Suprapubic skin (tissue), 4 donors: ENCODE measurements at places on chromosomes 5 and 9.

DNA sequence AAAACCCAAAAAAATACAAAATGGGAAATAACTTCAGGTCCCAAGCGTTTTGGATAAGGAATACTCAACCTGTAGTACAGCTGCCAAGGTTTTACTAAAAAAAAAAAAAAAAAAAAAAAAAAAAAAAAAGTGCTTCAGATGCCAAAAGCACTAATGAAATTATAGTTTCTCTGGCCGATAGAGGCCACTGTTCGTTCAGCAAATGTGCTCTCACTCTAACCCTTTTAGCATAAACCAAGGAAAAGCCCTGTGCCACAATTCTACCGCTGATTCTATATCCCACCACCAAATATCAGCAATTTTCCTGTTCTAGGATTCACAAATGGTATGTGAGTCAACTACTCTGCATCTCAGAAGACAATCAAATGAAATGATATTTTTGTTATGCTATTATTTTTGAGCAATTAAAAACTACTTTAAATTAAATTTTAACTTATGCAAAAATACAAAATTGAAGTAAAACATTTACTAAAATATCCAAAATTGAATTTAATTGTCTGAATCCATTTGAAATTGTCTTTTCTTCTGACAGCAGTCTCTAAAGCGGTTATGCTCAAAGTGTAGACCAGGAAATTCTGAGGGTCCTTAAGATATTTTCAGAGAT, 79.8 kb downstream of the RICTOR start:
- no peak for DNase-seq

DNA sequence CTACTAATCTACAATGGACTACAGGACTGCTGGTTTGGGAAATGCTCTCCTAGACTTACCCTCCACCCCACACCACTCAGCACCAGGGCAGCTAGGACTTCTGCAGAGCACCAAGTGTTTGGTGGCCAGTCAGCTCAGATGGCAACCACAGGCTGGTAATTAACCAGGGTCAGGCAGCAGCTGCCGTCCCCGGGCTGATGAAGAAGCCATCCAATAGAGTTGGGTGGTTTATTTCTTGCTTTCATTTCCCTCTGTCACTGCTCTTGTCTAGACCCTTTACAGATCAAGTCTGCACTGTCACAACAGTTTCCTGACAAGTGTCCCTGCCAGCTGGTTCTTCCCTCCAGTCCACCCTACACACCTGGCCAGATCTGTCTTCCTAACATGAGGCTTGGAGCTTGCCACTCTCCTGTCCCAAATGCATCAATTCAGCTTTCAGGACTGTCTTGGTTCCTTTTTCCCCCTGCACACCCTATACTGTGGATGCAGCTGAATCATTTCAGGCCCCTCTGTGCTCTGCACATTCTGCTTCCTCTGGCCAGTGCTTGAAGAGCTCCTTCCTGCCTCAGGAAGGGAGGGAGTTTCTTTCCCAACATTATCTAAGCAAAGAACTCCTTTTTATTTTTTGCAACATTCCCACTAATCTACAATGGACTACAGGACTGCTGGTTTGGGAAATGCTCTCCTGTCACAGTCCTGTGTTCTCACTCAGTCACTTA, 30.2 kb upstream of the HSPA9 start:
- peak; percentile 14 for DNase-seq

GRCh38 chr9:36284226-36284625, 26.0 kb upstream of the GNE start:
- DNase-seq, result no peak

- no peak for DNase-seq
Observed at GRCh38 chr9:21060919-21061561, 16.7 kb downstream of the IFNB1 start.

- no peak for DNase-seq
Observed at GRCh38 chr9:76143834-76144233, 250.4 kb downstream of the RFK start.

- no peak for DNase-seq
Observed at GRCh38 chr5:22643356-22643755, 209.8 kb downstream of the CDH12 start.

DNA sequence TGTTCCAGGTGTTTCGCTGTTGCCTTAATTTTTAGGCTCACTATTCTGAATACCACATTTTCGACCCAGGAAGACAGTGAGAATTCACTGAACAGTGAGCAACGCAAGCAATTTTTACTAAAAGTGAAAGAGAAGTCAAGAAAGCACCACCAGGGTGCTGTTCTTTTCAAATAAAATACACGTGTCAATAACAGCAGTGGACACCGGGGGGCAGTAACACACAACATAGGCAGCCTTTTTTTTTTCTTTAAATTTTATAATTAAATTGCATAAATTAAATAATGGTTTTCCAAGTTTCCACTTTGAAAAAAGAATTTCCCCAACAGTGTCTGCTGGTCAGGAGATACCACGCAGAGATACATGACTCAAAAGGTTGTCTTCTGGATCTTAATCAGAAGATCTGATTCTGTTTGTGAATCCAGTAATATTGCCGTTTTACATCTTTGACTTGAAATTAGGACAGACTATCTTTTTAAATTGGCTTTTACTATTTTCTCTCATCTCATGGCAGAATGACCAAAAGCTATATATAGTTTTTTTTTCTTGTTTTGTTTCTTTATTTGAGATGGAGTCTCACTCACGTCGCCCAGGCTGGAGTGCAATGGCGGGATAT, 47.1 kb upstream of the SH3GL2 start:
- DNase-seq, result no peak

DNA sequence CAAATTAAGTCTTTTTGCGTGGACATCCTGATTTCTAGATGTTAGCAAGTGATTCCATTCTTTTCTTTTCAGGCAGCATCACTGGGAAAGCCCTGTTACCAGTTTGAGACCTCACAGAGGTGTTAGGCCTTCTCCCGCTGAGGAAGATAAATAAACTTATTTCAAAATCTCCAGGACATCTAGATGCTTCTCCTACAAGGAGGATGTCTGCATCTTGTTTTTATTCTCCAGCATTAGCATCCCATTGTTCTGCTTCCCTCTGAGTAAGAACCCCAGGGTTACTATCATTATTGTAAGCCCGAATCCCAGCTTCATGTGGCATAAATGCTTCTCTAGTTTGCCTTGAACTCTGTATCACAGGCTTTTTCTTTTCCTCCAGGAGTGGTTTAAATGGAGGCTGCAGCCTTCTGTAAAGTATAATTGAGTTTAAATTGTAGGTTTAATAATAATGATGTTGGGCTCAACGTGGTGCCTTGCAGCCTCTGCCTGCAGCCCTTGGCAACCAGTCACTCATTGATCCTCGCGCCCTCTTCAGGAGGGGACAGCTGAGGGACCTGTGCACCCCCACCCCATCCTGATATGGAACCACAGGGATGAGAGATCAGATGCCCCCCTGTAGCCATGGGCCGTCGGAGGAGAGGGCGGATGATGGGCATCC, 114.9 kb downstream of the PDZD2 start:
- no peak for DNase-seq

DNA sequence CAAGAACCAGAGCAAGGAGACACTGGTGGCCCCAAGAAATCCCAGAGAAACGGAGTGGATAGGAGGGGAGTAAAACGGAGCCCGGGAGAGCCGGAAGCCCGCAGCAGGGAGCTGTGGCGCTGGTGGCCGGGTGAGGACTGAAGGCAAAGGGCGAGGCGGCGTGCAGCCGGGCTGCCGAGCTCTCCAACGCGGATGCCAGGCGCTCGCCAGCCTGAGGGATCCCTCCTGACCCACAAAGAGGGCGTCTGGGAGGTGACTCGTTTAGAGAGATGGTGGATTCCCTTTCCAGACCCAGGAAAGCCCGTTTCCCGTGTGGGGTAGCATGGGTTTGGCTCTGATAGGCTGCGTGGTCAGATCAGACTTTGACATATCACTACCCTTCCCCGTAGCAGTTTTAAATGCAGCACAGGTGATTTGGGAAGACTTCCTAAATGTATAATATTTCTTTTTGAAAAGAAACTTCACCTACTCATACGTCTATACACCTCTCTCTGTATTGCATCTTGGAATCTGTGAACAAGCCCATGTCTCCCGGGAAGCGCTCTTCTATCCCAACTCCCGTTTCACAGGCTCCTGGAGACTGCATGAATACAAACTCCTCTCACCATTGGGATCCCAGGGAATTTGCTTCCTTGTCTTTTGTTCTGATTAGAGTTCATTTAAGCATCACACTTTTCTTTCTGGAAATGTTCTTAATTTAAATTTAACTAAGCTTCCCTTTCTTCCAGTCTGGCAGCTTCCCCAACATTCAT, 158.1 kb downstream of the C9orf152 start:
- DNase-seq, result no peak

GRCh38 chr5:127839496-127840197, 136.5 kb downstream of the CCDC192 start:
- no peak for DNase-seq

GRCh38 chr5:94691291-94691690, 72.8 kb downstream of the SLF1 start:
- DNase-seq, result no peak

DNA sequence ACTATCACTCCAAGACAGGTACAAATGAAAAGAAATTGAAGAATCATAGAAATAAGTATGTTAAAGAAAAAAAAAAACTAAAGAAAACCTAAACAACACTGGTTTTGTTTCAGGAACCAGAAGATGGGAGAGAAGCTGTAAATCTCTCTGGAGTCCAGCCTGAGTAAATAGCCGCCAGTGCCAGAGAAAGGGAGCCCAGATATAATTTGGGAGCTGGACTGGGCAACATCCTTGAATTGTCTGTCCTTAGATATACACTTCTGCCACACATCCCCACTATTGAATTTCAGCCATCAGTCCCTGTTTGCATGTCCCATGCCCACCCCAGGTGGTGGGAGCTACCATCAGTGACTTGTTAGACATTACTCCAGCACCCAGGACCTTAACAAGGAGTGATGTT, 979.6 kb downstream of the DTWD2 start:
- DNase-seq, result no peak

- no peak for DNase-seq
Observed at GRCh38 chr5:10896016-10896415, 135.0 kb upstream of the DAP start.

GRCh38 chr5:16178745-16179372, 732 bp downstream of the MARCHF11 start:
- no peak for DNase-seq

GRCh38 chr5:136403346-136403745, 38.0 kb upstream of the TRPC7 start:
- no peak for DNase-seq

DNA sequence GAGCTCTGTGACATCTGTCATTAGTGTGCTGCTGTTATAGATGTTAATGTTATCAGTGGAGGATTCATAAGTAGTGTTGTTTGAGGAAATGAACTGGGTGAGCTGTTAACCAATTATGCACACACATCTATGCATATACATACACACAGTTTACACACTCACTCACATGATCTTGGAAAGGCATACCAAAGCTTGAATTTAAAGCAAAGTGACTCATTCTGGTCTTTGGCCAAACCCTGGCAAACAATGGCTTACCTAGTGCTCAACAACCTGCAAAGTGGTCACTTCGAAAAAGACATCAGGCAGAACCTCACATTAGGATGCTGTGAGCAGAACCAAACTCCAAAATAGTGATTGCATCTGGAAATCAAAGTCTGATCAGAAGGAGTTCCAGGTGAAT, 1037.3 kb upstream of the CDH6 start:
- DNase-seq, result no peak

DNA sequence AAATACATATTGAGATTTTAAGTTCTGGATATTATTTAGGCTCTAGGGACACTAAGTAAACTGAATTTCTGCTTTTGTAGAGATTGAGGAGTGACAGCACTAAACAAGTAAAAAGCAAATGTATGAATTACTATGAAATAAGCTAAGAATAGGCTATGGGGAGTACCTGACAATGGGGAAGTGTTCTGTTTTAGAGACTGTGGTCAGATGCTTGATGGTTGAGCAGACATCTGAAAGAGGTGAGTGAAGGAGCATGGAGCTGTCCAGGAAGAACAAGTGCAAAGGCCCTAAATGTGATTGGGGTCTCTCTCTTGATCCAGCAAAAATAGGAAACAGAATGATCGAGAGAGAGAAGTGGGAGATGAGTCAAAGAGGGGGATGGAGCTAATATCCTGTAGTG, 111.7 kb downstream of the JAKMIP2 start:
- no peak for DNase-seq

GRCh38 chr9:117742131-117742530, 37.9 kb downstream of the TLR4 start:
- DNase-seq, result no peak

GRCh38 chr5:40678460-40679147, 1.1 kb upstream of the PTGER4 start:
- no peak for DNase-seq
